ENCODE measurements at places on chromosomes 3 and 15. TPM values are rescaled to one million over a fixed set of nuclear protein-coding genes. Genes with fewer than 3 reads are reported as not detected.

GOLGA8G gene
- total RNA-seq, result not detected

STRA6 gene
- total RNA-seq, result not detected

LOXL1 gene
- 0.75 TPM for total RNA-seq

SLC12A1 gene
- total RNA-seq, result not detected

TEX9 gene
- total RNA-seq, result 0.81 TPM

MUC4 gene
- total RNA-seq, result 0.08 TPM

MOBP gene
- not detected for total RNA-seq

UBXN7 gene
- 18.5 TPM for total RNA-seq

SEMA3G gene
- 0.93 TPM for total RNA-seq

TEX55 gene
- total RNA-seq, result not detected

MRPL46 gene
- 35.1 TPM for total RNA-seq

MELTF gene
- 0.70 TPM for total RNA-seq

CHRM5 gene
- not detected for total RNA-seq

XIRP1 gene
- not detected for total RNA-seq

ADAMTS17 gene
- 22.4 TPM for total RNA-seq

TTC23 gene
- total RNA-seq, result 9.0 TPM

SPINT1 gene
- total RNA-seq, result 1.6 TPM

ADGRG7 gene
- 17.0 TPM for total RNA-seq

INKA1 gene
- 0.63 TPM for total RNA-seq

Data from left lobe of liver (tissue), 2 donors.